ENCODE measurements at places on chromosomes 5 and 9.

GRCh38 chr5:143065996-143066522 lies 295.9 kb downstream of the ARHGAP26 start:
- no peak for DNase-seq

- no peak for DNase-seq
Measured at GRCh38 chr9:137314561-137315560, 12.8 kb upstream of the NRARP start.

GRCh38 chr9:98886691-98887229 lies 56.9 kb upstream of the COL15A1 start:
- no peak for DNase-seq

DNA sequence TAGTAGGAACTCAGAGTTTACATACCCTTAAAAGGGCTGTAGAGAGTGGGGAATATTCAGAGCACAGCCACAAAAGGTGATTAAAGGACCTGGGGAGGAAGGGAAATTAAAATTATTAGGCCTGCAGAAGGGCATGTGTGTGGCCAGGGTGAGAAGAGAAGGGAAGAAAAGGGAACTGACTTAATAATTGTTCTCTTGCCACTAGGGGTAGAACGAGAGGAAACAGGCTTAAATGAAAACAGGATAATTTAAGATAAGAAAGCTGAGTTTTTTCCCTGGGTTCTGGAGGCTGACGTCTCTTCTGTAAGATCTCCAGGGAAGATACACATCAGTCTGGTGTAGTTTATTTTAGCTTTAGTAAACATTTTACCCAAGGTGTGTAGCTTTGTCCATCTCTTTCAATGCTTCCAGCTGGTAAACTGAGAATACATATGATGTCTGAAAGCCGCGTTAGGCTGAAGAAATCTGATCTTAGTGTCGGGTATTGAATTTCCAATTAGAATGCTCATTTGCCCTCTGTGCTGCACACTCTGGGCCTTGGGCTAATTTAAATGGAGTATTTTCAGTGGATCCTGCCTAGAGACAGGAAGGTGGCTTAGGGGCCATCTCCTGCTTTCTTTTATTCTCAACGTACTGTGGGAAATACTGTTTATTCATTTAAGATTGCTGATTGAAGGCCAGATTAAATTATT lies 416.8 kb downstream of the TMEM38B start:
- DNase-seq, result no peak

GRCh38 chr5:134120386-134121138 lies 6.1 kb downstream of the TCF7 start:
- no peak for DNase-seq

GRCh38 chr5:172805736-172806255 lies 28.3 kb upstream of the ERGIC1 start:
- DNase-seq, result no peak

- DNase-seq, result no peak
Measured at GRCh38 chr5:104045987-104046386, 483.4 kb upstream of the NUDT12 start.

GRCh38 chr9:120183615-120184014 lies 396.4 kb downstream of the CDK5RAP2 start:
- DNase-seq, result no peak

- no peak for DNase-seq
Measured at GRCh38 chr9:133854048-133854447, 115.9 kb upstream of the SARDH start.
